ENCODE measurements at places on chromosomes 16 and 17.

DNA sequence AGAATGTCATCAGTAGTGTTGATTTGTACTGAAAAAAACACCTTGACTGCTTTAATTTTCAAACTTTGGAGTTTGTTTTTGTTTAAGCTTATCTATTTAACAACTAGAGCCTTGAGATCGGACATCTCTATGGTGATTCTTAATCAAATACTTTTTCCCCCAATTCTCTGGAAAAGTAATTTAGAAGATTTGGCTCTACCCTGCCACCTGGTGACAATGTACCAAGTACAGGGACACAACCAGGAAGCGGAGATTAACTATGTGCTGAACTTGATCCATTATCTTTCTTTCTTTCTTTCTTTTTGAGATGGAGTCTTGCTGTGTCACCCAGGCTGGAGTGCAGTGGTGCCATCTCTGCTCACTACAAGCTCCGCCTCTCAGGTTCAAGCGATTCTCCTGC is 30.8 kb downstream of the USP43 start:
- DNase-seq, result no peak

- no peak for DNase-seq
Measured at GRCh38 chr16:80627108-80627507, 86.3 kb downstream of the DYNLRB2 start.

GRCh38 chr17:17663160-17664063 is 17.8 kb upstream of the RAI1 start:
- peak; percentile 69 for DNase-seq

- DNase-seq, result no peak
Measured at GRCh38 chr16:81040131-81040530, 4.5 kb downstream of the ATMIN start.

GRCh38 chr16:787321-787966 is 737 bp downstream of the RPUSD1 start:
- no peak for DNase-seq

All from head of caudate nucleus (tissue), 42 donors.